A549 treated with CpdA at 1 μM for 4 hours (cell line): ENCODE measurements at places on chromosomes 6 and 20. TPM values are rescaled to one million over a fixed set of nuclear protein-coding genes. Genes with fewer than 3 reads are reported as not detected.

Gene CD93
- not detected in 5 replicates for total RNA-seq

Gene GDAP1L1
- total RNA-seq: 0.16 TPM in 1 of 5 replicates, not detected in the others

Gene TCF15
- not detected in 5 replicates for total RNA-seq

Gene HIVEP2
- total RNA-seq: 2.5 to 5.0 TPM (median 4.1 TPM) in 5 replicates

Gene DAAM2
- 0.01 to 0.06 TPM in 2 of 5 replicates, not detected in the others for total RNA-seq

Gene SAYSD1
- total RNA-seq: 6.0 to 6.9 TPM (median 6.6 TPM) in 5 replicates

Gene PRICKLE4
- total RNA-seq: 0.44 to 1.6 TPM (median 0.71 TPM) in 5 replicates

Gene GABRR1
- not detected in 5 replicates for total RNA-seq

Gene AKAP12
- total RNA-seq: 68.2 to 140 TPM (median 103 TPM) in 5 replicates

Gene JAG1
- 40.4 to 51.6 TPM (median 50.1 TPM) in 5 replicates for total RNA-seq

Gene ASXL1
- 31.2 to 34.3 TPM (median 32.1 TPM) in 5 replicates for total RNA-seq

Gene COL20A1
- 0.73 to 1.4 TPM (median 1.1 TPM) in 5 replicates for total RNA-seq
